ENCODE measurements at places on chromosomes 3 and 15. TPM values are rescaled to one million over a fixed set of nuclear protein-coding genes. Genes with fewer than 3 reads are reported as not detected.

DNA sequence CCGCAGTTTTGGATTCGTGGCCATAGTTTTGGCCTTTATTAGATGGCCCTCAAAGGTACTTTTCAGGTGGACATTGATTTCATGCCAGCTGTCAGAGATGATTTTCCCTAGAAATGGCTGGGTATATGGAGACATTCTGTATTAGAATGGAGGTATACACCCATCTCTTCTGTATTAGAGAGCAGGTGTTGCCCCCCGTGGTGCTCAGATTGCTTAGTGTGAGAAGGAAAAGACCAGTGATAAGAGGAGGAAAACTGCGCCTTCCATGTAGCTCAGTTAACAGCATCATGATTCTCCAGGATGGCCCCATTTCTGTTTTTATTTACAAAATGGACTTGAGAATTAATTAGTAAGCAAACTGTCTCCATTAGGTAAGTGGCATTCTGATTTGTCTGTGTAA is 145.9 kb downstream of the IGF1R start:
- H3K4me3 ChIP-seq = no peak overlapping the region
- no peak for DNase-seq
- peaks cover 52% of the 10 kb centered on the region for H3K4me1 ChIP-seq
- no peaks in the 10 kb centered on the region for H3K36me3 ChIP-seq

DNA sequence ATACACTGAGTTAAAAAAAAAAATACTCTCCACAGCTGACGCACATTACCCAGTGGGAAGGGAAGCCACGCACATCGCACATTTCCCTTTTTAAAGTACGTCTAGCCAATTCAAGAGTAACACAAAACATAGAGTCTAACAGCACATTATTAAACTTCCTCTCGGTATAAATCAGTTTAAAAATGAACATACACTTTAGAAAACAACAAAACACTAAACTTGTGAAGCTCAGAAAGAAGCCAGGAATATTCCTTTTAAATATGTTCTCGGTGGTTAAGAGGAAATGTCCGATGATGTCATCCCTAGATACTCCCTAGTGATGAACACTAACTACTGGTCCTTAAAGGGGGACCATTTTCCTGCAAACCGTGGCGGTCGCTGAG is 721 bp downstream of the MYEF2 start:
- peak overlapping the region; percentile 92 for H3K4me3 ChIP-seq
- no peaks in the 10 kb centered on the region for H3K27me3 ChIP-seq
- no peak for DNase-seq
- H3K4me1 ChIP-seq = peaks cover 27% of the 10 kb centered on the region

- no peaks in the 10 kb centered on the region for H3K27me3 ChIP-seq
- H3K4me3 ChIP-seq = no peak overlapping the region
- H3K36me3 ChIP-seq = no peaks in the 10 kb centered on the region
- no peak for DNase-seq
Measured at GRCh38 chr3:14206548-14207177, 28.0 kb downstream of the LSM3 start.

GRCh38 chr15:70088455-70088854 is 9.3 kb downstream of the TLE3 start:
- H3K36me3 ChIP-seq = no peaks in the 10 kb centered on the region
- DNase-seq = no peak
- no peaks in the 10 kb centered on the region for H3K27me3 ChIP-seq
- H3K4me3 ChIP-seq = no peak overlapping the region
- no peak overlapping the region for H3K27ac ChIP-seq

DNA sequence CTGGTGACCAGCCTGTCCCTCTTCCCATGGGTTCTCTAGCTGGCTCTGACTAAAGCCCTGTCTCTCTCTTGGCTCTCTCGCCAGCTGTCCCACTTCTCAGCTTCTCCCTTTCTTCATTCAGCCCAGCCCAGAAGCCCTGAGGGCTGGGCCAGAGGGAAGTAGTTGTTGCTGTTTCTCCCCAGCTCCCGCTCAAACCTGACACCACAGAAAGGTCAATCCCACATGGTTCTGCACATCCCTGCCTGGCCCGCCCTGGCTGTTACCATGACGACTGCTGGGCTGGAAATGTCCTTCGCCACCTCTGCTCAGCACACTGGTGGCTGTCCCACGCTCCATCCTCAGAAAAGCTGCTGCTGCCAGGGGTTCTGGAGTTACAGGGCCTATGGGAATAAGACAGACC is 25.9 kb downstream of the CCDC32 start:
- H3K27me3 ChIP-seq = no peaks in the 10 kb centered on the region
- H3K27ac ChIP-seq = no peak overlapping the region
- DNase-seq = peak; percentile 37
- H3K36me3 ChIP-seq = no peaks in the 10 kb centered on the region
- H3K4me3 ChIP-seq = no peak overlapping the region

- no peaks in the 10 kb centered on the region for H3K36me3 ChIP-seq
- H3K27ac ChIP-seq = no peak overlapping the region
- no peak overlapping the region for H3K4me3 ChIP-seq
- no peak for DNase-seq
- no peaks in the 10 kb centered on the region for H3K27me3 ChIP-seq
Measured at GRCh38 chr3:115423170-115423569, 200.1 kb upstream of the GAP43 start.

DNA sequence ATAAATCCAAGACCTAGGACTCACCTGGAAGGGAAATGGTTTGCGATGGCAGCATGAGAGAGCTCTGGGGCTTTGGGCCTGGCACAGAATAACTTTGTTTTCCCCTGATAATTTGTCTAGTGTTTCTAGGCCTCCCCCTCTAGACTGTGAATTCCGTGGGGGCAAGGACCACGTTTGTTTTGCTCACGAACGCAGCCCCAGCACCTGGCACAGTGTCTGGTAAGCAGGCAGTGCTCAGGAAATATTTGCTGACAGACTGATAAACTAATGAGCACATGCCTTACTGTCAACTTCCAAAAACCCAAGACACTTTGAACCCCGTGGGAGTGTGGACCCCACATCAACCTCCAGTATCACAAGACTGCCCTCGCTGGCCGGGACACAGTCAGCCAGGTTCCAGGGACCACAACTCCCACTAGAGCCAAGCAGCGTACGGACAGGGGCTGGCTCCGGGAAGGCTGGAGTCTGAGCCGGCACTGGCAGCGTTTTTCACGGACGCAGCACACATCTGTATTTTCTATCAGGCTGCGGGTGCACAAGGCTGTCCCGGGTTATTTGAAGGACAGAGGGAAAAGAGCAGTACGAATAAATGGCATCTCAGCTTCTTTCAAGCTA is 146.5 kb downstream of the XXYLT1 start:
- H3K4me1 ChIP-seq = peaks cover 7% of the 10 kb centered on the region
- H3K27ac ChIP-seq = no peak overlapping the region
- H3K36me3 ChIP-seq = no peaks in the 10 kb centered on the region
- no peak overlapping the region for H3K4me3 ChIP-seq
- H3K27me3 ChIP-seq = no peaks in the 10 kb centered on the region

DNA sequence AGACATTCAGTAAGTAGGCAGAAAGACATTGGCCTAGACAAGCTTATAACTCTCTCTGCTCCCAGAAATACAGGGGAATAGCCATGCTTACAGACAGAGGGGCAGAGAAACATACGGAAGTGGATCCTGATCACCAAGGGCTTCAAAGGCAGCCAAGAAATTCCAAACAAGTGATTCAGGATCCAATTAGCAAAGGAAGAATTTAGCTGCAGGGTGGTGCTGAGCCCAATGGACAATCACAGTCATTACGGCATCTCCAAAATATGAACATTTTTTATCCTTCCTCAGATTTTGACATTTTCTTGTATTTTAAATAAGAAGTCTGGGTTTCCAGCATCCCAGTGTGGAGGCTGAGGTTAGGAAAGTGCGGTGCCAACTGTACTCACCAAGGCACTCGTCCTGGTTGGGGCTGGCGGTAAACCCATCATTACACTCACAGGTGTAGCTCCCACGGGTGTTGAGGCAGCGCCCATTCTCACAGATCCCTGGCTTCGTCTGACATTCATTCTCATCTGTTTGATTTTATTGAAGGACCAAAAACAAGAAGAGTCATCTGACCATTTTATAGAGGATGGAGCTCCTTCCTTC is 96.8 kb downstream of the DUT start:
- no peaks in the 10 kb centered on the region for H3K36me3 ChIP-seq
- no peak overlapping the region for H3K4me3 ChIP-seq
- DNase-seq = no peak

DNA sequence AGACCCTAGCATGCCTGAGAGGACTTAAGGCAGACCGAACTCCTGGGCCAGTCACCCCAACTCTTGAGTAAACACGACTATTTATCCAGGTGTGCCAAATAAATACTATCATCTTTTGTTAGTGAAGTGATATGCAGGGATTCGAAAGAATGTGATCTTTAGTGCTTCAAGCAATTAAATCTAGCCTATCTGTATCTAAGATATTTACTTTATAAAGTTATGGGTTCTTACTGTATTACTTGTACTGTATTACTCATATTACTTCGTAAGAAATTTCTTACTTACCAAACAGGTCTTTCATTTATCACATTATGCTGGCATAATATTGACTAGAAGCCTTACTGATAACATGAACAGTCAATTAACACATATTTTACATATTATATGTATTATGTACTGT is 211.6 kb upstream of the NECTIN3 start:
- no peak for DNase-seq
- H3K4me3 ChIP-seq = no peak overlapping the region
- no peak overlapping the region for H3K27ac ChIP-seq
- no peaks in the 10 kb centered on the region for H3K27me3 ChIP-seq

DNA sequence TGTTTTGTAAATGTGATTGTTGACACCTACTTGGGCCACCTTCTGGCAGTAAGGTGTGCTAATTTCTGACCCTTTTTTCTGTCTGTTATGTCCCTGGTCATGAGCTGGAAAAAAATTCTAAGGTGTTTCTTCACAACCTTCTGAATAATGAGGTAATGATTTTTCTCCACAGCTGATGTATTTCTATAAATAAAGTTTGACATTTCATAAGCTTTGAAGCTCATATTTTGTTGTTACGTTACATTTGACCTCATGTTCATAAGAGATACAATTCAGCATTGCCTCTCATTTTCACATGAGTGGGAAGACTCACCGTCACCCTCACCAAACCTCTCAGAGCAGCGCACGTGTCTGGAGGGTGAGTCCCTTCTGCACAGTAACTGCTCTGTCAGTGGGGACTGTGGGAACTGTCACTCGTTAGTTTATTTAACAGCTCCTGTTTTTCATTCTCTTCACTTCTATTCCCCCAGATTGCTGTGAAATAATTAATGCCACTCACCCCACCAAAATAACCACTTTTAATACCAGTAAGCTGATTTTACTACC is 140.9 kb downstream of the PLCL2 start:
- no peak overlapping the region for H3K27ac ChIP-seq
- H3K36me3 ChIP-seq = no peaks in the 10 kb centered on the region
- DNase-seq = no peak

GRCh38 chr3:31614162-31614921 is 81.6 kb downstream of the STT3B start:
- H3K4me3 ChIP-seq = no peak overlapping the region
- H3K4me1 ChIP-seq = no peaks in the 10 kb centered on the region
- peaks cover 5% of the 10 kb centered on the region for H3K36me3 ChIP-seq
- no peak overlapping the region for H3K27ac ChIP-seq
- DNase-seq = no peak

DNA sequence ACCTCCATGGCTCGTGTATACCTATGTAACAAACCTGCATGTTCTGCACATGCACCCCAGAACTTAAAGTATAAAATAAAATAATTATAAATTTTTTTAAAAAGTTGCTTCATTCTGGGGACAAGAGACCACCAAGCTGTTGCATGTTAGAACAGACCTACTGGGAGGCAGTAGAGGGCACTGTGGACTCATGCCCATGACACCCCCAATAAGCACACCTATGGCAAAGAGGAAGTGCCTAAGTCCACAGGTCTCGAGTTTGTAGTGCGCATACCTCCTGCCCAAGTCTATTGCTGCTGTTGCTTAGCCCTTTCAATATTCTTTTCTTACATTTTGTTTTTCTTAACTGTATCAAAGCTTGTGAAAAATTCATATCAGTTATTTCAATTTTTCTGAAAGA is 267.9 kb upstream of the THBS1 start:
- H3K27ac ChIP-seq = no peak overlapping the region
- H3K27me3 ChIP-seq = no peaks in the 10 kb centered on the region
- no peak overlapping the region for H3K4me3 ChIP-seq
- no peaks in the 10 kb centered on the region for H3K36me3 ChIP-seq
- peak; percentile 35 for DNase-seq

DNA sequence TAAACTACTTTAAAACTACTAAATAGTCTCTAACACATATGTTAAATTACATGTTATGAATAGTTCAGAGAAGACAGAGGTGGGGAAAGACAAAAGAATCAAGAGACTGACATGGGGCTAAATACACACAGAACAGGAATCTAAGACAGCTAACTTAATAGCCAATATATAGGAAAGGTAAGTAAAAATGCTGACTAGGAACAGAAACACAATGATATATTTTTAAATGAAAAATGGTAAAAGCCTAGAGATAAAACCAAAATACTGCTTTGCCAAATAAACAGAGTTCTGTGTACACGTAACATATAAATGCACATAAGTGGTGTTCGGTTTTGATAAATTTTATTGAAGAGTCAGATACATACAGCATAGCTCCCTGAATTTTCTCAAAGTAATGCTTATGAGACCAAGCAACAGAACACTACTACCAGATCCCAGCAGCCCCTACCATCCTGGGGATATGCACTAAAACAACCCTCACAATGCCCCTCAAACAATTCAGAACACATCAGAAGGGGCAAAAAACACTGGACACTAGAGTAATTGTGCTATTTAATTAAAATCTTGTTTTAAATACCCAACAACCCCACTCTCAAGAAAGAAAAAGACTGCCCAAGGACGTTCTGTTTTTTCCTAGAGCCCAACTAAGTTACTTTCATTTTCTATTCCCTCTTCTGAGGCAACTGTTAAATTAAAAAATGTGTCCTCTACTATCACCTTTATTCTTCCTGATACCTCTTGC is 121.1 kb downstream of the ADAM10 start:
- H3K4me3 ChIP-seq = no peak overlapping the region
- H3K27ac ChIP-seq = no peak overlapping the region
- no peaks in the 10 kb centered on the region for H3K27me3 ChIP-seq
- no peaks in the 10 kb centered on the region for H3K4me1 ChIP-seq
- no peak for DNase-seq

TLR9 gene
- not detected for total RNA-seq

EOMES gene
- not detected for total RNA-seq

ATP10A gene
- total RNA-seq = 0.59 TPM

SHF gene
- total RNA-seq = 32.2 TPM

NDN gene
- 70.9 TPM for total RNA-seq

GOLGA6D gene
- not detected for total RNA-seq

CYP8B1 gene
- not detected for total RNA-seq

SLC30A4 gene
- total RNA-seq = 0.02 TPM

All from neural progenitor cell (in vitro differentiated cells).